ENCODE measurements at places on chromosomes 4 and X.
A peak's percentile ranks its signal among the peaks of the same experiment; 100 is the strongest.

DNA sequence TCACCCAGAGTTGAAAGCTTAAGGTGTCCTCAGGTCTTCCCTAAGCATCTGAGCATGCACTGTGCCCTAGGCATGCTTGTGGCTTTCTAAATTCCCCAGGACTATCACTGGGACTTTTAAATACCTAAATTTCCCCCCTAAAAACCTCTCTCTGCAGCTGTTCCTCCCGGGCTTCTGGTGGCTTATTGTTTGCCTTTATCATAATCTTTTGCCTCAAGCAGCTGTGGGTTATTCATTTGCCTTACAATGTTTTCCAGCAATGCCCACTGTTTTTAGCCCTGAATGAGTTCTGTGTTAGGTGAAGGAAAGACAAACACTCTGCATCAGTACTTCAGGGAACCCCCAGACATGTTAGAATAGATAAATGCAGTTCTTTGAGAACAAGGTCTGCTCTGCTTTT is 455.0 kb downstream of the ZIC3 start:
- peak; percentile 60 for DNase-seq

GRCh38 chr4:107937040-107937439 is 5.7 kb downstream of the CYP2U1 start:
- DNase-seq = no peak

GRCh38 chr4:52877036-52877435 is 14.9 kb downstream of the RASL11B start:
- no peak for DNase-seq

GRCh38 chrX:155314260-155314659 is 20.2 kb downstream of the CLIC2 start:
- DNase-seq = no peak

All from osteoblast (primary cell).